Fibroblast of the conjunctiva (primary cell): ENCODE measurements at places on chromosomes 7 and 10.

DNA sequence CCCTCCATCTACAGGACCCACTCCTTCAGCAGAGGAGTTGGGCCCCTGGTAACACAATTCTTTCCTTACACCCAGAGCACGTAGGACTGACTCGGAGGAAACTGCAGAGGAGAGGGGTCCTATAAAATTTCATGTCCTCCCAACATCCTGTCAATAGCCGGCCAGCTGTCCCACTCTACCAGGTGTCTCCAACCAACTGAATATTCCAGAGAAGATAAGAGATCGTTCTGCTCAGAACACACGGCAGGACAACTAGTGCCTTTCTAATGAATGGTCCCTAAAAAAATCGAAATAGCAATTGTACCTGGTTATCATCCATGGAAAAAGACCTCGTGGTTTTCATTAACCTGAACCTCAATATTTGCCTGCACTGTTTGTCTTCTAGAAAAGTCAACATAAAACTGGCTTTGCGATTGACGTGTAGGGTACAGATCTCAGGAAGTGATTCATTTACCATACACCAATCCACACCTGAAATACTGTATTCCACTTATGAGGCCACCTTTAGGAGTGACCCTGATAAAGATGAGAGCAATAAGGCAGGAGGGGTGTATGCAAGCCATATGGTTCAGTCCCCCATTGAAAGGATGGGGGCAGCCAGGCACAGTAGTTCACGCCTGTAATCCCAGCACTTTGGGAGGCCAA, 111.7 kb downstream of the PARP12 start:
- DNase-seq, result no peak

- DNase-seq, result no peak
Measured at GRCh38 chr10:119651514-119652360, 557 bp downstream of the BAG3 start.

DNA sequence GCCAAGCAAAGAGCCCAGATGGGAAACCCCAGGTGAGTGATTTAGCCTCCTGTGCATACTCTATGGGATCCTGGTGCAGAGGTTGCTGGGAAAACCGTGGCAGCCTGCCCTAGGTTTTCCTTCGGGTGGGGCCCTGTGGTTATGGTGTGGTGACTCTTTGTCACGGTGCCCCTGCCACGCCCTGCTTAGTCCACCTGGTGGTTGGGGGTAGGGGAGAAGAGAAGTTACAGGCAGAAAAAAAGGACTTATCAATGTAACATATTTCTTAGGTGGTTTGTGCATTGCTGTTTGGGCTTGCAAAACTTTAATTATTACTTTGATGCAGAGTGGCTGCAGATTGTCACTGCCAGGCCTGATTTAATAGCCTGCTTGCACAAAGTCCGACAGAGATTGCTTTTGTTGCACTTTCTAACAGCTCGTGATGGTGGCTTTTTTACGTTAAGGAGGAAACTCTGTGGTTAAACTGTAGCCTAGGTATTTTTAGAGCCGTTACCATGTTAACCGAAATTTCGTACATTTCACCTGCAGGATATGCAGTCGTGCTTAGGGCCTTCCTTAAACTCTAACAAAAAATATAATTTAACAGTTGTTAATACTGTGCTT, 197.4 kb downstream of the RNLS start:
- DNase-seq, result no peak

GRCh38 chr7:142440906-142441411, 183.1 kb upstream of the PRSS58 start:
- DNase-seq, result no peak

DNA sequence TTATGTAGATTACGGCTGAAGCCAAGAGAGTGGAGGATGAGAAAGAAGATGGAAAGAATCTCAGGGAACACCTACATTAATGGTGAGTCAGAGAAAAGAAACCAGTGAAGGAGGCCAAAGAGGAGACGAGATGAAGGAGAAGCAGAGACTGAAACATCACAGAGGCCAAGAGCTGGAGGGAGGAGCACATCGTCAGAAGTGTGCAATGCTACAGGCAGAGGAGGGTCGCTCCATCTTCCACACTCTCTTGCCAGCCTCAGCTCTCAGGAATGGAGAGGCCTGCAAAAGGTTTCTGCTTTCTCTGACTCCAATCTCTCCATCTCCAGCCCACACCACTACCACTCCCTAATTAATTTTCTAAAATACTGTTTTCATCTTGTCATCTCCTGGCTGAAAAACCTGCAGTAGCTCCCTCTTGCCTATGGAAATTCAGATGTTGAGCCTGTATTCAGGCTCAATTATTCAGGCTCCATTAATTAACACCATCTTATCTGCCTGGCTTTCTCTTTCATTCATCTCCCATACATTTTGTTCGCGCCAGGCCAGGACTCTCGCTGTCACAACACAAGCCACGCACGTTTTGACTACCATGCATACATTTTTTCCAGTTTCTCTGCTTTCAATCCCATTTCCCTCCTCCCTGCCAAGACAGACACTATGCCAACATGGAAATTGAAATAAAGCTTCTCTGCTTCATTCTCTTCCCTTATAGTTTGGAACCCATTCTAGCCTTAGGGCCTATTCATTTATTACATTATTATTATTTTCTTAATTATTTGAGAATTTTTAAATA, 165.8 kb downstream of the INHBA start:
- no peak for DNase-seq

- no peak for DNase-seq
Measured at GRCh38 chr10:69213591-69214311, 6.4 kb upstream of the HKDC1 start.

- no peak for DNase-seq
Measured at GRCh38 chr7:140015471-140015970, 47.2 kb downstream of the PARP12 start.

- DNase-seq, result no peak
Measured at GRCh38 chr7:101239191-101239950, 1.8 kb upstream of the CLDN15 start.

DNA sequence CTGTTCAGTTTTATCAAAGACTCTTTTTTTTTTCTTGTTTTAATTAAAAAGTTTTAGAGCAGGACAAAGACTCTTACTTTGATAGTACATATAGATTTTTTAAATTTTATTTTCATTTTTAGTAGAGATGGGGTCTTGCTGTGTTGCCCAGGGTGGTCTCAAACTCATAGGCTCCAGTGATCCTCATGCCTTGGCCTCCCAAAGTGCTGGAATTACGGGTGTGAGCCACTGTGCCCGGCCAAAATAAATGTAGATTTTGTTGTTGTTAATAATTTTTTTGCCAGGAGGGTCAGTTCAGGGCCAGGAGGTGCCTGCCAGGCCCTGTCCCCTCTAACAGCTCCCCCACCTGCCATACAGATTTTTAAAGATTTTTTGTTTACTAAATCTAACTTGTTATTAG, 17.0 kb downstream of the DENND10 start:
- DNase-seq, result no peak

DNA sequence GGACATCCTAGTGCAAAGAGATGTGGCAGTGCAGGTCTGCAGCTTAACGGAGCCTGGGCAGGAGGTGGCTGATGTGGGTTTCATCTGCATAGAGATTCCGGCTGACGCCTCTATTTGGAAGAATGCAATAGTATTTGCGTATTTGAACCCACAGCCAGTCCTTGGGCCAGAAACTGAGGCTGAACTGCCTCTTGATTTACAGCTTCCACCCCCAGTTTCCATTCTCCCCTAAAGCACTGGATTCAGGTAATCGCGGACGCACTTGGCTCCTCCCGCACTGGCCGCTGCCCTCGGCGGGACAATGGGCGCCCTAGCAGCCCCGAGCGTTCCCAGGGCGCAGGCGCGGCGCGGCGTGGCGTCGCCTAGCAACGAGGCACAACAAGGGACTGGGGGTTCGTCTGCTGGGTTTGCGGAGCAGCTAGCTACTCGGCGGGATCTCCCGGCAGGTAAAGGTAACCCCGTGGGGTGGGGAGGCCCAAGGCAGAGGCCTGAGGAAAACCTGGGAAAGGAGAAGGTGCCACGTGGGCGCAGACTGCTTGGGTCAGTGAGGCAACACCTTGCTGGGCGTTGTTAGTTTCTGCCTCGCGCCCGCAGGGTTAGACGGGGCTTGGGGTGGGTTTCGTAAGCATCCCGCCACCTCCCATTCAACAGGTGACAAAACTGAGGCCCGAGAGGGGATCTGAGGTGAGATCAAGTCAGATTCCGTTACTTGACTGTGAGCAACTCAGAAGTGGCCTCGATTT, at the start of gene ARMC3:
TSS of gene ARMC3 (plus strand) at position 393 of the 743 bp plus-strand sequence. CDS start 3,944 bp downstream, outside the sequence.
- DNase-seq, result peak; percentile 10

- no peak for DNase-seq
Measured at GRCh38 chr10:111117528-111118277, 40.9 kb downstream of the ADRA2A start.

DNA sequence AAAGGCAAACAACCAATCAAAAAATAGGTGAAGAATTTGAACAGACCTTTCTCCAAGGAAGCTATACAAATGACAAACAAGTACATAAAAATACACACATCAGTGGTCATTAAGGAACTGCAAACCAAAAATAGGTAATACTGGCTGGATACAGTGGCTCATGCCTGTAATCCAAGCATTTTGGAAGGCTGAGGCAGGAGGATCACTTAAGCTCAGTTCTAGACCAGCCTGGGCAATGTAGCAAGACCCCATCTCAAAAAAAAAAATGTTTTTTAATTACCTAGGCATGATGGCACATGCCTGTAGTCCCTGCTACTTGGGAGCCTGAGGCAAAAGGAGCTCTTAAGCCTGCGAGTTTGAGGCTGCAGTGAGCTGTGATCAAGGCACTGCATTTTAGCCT, 19.3 kb downstream of the CDCA7L start:
- no peak for DNase-seq

- DNase-seq, result no peak
Measured at GRCh38 chr10:15809450-15809849, 50.9 kb downstream of the MINDY3 start.

DNA sequence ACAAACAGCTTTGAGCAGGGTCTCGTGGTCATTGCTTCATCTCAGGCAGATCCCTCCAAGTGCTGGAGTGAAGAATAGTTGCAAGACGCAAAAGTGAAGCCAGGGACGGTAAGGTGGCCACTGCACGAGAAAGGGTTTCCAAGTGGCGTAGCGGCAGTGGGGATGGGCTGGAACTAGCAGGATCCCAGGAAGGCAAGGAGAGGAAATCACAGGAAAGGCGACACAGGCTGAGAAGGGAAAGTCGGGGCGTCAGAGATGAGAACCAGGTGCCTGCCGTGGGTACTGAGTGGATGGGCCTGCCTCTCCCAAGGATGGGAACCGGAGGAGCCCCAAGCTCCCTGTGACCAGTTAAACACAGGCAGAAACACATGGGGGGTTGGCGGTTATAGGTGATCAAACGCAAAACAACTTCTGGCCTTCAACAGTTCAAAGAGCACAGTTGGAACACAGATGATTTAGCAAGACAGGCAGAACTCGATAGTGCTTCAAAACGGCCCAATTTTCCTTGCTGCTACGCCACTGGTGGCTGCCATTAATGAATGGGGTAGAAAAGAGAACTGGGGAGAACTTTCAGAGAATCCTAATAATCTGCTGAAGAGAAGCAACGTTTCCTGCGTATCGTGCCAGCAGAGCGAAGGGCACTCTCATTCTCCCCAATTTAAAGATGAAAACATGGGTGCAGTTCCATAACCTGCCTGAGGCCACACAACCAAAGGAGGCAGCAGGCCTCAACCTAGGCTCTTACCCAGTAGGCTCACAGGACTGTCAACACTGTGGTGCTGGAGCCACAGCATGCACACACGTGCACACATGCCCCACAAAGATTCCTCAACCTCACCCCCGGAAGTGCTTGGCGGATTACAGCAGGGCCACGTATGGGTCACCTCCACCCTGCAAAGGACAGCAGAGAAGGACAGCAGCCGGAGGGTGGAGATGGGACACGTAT, 61.9 kb downstream of the MAD1L1 start:
- DNase-seq, result no peak

DNA sequence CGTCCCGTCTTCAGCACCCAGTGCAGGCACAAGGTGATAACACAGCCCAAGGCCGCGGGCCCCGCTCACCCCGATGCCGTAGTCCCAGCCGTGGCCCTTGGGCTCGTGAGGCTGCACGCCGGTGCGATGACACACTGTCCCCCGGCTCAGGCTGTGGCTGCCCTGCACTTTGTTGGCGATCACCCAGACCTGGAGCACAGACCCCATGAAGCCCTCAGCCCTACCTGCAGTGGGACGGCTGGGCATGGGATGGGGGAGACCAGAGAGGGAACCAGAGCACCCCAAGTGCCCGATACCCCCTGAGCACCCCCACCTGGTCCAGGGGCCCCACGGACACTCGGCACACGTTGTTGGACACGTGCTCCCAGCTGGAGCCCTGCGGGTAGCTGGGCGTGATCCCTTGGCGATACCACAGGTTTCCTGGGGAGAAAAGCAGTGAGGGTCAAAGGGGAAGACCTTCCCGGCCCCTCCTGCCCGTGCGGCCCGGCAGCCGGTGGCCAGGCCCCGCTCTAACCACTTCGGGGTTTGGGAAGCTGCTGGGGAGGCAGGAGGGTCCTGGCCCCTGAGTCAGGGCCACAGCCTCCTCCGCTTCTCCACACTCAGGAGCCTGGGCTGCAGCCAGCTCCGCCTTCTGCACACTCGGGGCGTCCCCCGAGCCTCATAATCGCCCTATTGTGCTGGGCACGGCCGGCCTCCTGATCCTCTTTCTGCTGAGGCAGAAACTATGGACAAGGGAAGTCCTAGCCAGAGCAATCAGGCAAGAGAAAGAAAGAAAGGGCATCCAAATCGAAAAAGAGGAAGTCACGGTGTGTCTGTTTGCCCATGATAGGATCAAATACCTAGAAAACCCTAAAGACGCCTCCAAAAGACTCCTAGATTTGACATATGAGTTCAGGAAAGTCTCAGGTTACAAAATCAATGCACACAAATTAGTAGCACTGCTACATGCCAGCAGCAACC, 6.7 kb downstream of the BHLHA15 start:
- DNase-seq, result no peak

DNA sequence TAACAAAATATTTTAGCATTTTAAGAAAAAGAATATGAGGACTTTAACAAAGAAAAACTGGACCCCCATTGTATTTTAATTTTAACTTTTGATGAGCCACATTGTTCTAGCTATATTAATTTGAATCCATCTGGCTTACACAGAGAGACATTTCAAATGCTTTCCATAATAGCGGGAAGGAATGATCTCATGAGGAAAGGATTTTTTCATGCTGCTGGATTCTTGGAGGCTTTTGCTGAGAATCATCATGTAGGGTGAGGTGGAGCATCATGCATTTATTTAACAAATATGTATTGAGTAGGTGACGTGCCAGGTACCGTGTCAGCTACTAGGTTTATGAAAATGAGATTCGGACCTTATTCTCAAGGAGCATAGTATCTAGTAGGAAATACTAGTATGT, 1006.3 kb downstream of the SORCS1 start:
- no peak for DNase-seq

GRCh38 chr10:97207131-97207530, 21.4 kb upstream of the SLIT1 start:
- no peak for DNase-seq

DNA sequence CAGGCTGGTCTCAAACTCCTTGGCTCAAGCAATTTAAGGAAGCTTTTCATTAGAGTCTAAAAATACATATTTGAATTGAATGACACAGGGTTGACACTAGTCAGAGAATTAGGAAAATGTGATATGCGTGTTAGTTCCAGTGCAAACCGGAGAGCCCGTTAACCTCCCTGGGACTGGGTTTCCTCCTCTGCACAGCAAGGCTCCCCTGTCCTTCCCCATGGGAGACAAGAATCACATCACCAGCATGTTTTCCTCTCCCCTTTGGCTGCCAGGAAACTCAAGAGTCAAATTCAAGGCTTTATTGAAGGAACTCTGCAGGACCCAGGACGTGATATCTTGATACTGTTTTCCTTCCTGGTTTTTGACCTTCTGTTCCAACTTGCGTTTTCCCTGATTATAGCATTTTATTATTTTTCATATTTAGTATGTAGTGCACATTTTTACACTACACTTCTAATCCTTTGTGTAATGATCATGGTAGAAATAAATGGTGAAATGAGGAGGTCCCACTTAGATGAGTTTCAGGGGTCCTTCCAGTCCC, 24.9 kb downstream of the GSTO2 start:
- DNase-seq, result no peak

- no peak for DNase-seq
Measured at GRCh38 chr7:101922631-101923601, 105.5 kb downstream of the CUX1 start.
